Nephron progenitor cell (in vitro differentiated cells): ENCODE measurements at places on chromosomes 6 and 20.

- H3K36me3 ChIP-seq: no peaks in the 10 kb centered on the region
- peaks cover 4% of the 10 kb centered on the region for H3K27me3 ChIP-seq
- no peak for DNase-seq
- no peak overlapping the region for H3K27ac ChIP-seq
- no peaks in the 10 kb centered on the region for H3K4me1 ChIP-seq
Observed at GRCh38 chr6:160583794-160584193, 80.3 kb downstream of the LPA start.

DNA sequence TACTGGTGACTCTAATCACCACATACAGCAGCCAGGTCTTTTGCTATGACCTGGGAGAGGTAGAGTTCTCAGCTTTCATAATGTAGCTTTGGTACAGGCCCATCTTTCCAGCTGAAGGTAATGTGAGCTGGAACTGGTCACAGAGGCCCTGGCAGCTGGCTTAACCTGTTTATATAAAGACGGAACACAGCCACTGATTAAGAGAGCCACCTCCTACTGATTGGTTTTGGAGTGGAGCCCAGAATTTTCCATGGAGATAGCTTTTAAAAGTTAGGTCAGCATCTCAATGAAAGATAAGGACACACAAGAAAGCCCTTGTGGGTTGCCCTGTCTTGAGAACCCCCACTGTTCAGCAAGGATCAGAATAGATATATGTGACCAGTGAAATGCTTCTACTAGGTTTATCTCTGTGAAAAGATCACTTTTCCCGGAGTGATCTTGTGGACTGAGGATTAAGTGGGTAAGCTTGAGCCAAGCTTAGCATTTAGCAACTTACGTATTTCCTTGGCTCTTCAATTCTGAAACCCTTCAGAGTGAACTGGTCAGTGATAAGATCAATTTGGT is 213.7 kb upstream of the CITED2 start:
- peak overlapping the region; percentile 93 for H3K27ac ChIP-seq
- peaks cover 62% of the 10 kb centered on the region for H3K4me1 ChIP-seq
- DNase-seq: no peak

DNA sequence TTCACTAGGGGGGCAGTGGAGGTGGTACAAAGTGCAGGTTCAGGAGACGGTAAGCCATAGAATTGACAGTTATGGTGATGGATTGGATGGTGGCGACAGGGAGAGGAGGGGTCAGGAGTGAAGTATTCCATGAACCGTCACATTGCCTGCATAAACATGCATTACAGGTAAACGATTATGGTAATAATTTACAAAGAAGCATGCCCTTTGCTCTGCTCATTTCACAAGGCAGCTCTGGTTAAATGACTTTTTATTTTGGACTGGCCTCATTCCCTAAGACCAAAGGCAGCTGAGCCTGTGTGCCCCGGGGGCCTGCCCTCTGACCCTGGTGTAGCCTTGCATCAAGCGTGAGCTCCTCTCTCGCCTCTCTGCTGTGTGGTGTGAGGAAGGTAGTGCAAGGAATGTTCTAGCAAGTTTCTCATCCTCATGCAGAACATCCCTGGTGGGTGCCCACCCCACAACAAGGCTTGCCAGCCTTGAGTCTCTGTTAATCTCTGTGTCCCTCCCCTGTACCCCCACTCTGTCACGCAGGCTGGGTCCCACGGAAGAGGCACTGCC is 59.0 kb downstream of the PPP1R14C start:
- H3K4me1 ChIP-seq: peaks cover 56% of the 10 kb centered on the region
- peak; percentile 71 for DNase-seq
- peak overlapping the region; percentile 3 for H3K4me3 ChIP-seq
- no peak overlapping the region for H3K27ac ChIP-seq

GRCh38 chr6:16594849-16595248 is 166.4 kb downstream of the ATXN1 start:
- H3K36me3 ChIP-seq: no peaks in the 10 kb centered on the region
- peaks cover 9% of the 10 kb centered on the region for H3K4me1 ChIP-seq
- no peak for DNase-seq

- peak overlapping the region; percentile 89 for H3K27ac ChIP-seq
- peak overlapping the region; percentile 28 for H3K4me3 ChIP-seq
- H3K27me3 ChIP-seq: no peaks in the 10 kb centered on the region
- peak; percentile 17 for DNase-seq
Observed at GRCh38 chr6:15504581-15505350, 158.1 kb downstream of the DTNBP1 start.
